ENCODE measurements at places on chromosomes 4 and X.

GRCh38 chrX:14865201-14865600 lies 7.7 kb downstream of the FANCB start:
- DNase-seq: no peak

DNA sequence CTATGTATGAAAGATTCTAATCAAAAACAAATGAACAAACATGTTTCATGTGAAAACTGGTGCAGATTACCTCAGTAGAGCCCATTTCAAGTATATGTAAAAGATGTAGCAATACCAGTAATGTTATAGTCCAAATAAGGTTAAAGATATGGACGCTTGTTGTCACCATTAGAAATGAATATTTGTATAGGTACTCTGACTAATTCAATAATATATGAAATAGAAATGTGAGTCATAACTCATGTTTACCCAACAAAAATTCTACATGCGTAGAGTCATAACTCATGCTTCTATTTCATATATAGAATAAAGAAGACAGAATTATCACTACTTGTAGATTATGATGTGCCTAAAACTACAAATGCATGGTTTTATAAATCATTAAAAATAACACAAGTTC lies 739.1 kb upstream of the DIAPH2 start:
- DNase-seq: no peak

- no peak for DNase-seq
Measured at GRCh38 chr4:174213731-174214100, 69.8 kb downstream of the FBXO8 start.

- DNase-seq: no peak
Measured at GRCh38 chr4:22462688-22463087, 53.2 kb downstream of the ADGRA3 start.

DNA sequence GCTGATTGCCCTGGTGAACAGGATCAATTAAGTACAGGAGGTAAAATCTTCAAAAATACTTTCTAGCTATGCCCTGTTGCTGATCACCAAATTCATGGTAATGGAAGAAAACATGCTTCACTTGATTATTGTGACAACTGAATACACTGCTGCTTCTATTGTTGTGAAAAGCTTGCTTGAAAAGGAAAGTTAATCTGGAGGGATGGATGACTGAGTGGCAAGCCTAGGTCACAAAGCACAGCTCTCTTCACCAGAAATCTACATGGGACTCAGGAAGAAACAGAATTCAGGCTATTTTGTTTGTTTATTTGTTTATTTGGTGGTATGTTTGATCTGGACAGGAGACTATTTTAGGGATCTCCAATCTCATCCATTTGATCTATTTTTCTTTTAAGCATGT lies 182.0 kb downstream of the MGST2 start:
- no peak for DNase-seq

- DNase-seq: peak; percentile 8
Measured at GRCh38 chr4:123444290-123444731, 47.7 kb downstream of the SPRY1 start.

- DNase-seq: no peak
Measured at GRCh38 chr4:128298146-128298758, 10.6 kb upstream of the PGRMC2 start.

GRCh38 chr4:173236301-173236700 lies 67.7 kb downstream of the GALNT7 start:
- no peak for DNase-seq

GRCh38 chr4:112901962-112902411 lies 147.5 kb upstream of the ANK2 start:
- no peak for DNase-seq

GRCh38 chr4:11881364-11881763 lies 452.7 kb upstream of the HS3ST1 start:
- DNase-seq: no peak

DNA sequence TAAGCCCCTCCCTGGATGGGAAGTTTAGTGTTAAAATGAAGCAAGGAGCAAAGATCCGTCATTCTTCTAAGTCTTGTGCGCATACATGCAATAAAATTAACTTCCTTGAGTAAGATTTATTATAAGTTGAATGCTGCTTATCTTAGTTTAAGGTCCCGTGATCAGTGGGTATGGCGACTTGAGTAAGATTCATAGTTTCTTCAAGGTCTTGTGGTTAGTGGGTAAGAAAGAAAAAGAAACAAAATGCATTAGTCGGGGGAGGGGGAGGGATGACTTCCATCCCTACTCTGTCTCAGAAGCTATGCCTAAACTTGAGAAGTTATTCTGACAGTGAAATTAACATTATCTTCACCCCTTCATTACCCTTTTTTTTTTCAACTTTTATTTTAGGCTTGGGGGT lies 127.3 kb upstream of the MAGEB16 start:
- DNase-seq: no peak

GRCh38 chrX:140765043-140765784 lies 55.7 kb downstream of the LINC00632 start:
- DNase-seq: no peak

DNA sequence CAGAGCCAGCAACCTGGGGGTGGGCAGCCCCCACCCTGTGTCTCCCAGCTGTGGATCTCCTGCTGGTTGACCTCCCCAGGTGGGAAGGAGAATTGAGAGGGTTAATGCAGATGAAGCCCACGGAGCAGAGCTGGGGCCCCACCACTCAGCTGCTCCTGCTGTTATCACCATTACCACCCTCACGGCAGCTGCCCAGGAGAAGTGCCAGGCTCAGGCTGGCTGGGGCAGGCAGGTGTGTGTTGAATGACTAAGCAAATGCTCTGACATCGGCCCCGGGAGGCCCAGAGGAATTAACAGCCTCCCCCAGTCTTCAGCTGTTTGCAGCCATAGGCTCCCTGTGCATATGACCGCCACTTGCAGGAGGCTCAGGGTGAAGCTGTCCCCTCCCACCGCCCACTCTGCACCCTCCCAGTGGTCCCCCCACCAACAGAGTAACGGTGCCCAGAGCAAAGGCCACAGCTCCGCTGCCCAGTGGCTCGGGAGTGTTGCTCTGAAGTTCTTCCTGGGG lies 133.8 kb downstream of the CPZ start:
- no peak for DNase-seq

- DNase-seq: no peak
Measured at GRCh38 chrX:10416424-10416823, 204.0 kb downstream of the MID1 start.

DNA sequence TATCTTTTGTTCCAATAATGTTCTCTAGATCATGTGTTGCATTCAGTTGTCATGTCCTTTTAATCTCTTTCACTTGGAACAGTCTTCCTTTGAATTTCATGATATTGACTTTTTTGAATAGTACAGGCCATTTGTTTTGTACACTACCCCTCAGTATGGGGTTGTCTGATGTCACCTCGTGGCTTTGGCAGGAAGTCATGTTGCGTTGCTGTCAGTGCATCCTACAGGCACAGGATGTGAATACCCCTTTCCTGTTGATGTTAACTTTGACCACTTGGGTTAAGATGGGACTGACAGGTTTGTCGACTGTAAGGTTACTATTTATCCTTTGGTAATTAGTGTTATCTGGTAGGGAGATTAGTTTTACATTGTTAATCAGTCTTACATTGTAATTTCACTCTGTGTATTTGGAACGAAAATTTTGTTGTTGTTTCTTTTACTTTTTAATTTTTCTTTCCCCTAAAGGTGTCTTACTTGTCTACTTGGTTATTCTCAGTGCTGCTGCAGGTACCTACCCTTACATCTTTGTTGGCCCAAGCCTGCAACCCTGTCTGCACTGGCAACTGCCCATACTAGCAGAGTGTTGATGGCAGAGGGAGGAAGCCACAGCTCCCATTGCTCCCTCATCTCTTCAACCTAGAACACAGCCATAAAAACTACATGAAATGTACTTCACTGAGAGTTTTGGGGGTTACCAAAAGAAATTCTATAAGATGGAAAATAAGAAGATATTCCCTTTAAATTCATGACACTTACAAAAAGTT lies 14.7 kb upstream of the ATP8A1 start:
- DNase-seq: peak; percentile 58

DNA sequence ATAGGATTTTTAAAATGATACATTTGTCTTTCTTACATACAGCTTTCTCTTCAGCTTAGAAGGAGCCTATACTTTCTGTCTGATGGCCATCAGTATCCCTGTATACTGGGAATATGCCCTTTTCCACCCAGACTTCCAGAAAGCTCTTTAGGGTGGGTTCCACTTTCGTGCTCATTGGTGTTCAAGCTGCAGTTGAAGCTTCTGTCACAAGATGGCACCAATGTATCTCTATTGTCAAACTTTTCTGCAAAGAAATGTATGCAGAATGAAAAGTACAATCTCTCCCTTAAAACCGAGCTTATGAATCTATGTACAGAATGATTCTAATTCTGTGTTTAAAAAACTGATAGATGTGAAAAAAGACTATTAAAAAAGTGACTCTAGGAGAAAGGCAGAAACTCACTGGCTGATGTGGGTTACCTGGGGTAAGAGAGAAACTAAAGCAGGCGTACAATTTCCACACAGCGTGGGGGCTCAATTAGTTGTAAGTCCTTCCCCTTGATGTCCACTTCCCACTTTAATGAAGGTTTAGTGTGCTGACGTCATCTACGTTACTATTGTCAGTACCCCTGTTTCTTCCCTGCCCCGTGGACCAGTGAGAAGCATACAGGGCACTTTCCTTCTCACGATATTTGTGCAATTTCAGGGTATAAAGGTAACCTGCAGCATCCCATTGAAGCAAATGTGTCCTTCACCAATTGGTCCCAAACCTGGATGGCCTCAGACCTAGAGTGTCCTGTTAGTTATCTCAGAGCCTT lies 57.3 kb upstream of the TCEAL2 start:
- no peak for DNase-seq

- peak; percentile 10 for DNase-seq
Measured at GRCh38 chr4:71198958-71199357, 139.9 kb upstream of the SLC4A4 start.

GRCh38 chrX:10047631-10048030 lies 80.5 kb downstream of the CLDN34 start:
- DNase-seq: no peak

GRCh38 chr4:41475402-41475801 lies 62.6 kb upstream of the LIMCH1 start:
- DNase-seq: no peak

- DNase-seq: no peak
Measured at GRCh38 chrX:54044877-54045338, 635 bp upstream of the PHF8 start.

DNA sequence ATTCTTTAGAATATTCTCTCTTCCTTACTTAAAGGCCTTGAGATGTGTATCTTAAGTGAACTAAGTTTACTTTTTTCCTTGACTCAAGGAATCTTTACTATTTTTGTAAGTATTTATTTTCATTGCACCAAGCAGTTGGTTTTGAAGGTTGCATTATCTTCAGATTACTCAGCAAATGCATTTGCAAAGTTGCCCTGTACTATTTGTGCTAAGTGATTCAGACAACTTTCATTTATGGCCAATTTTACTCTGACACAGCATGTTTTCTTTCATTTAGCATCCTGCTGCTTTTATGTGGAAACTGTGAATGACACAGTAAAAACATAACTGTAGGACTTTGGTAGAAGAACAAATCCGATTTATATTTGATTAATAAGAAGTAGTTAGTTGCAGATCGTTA lies 191.0 kb downstream of the CCSER1 start:
- DNase-seq: no peak

DNA sequence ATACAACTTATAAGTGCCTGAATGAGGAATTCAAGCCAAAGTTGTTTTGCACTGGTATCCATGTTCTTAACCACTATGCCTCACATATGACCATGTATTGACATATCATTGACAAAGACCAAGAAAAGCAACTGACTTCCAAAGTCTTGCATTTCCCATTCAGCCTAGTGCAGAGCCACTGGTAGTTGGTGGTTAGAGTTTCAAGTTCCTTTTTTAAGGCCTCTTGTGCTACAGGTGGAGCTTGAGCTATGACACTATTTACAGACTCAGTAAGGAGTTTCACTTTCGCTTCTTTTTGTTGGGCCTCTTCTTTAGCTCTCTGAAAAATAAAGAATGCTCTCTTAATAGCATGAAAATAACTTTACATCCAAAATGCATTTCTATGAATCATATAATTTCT lies 763.0 kb downstream of the DMD start:
- DNase-seq: no peak

- DNase-seq: no peak
Measured at GRCh38 chrX:47814851-47815250, 21.9 kb upstream of the ZNF81 start.

DNA sequence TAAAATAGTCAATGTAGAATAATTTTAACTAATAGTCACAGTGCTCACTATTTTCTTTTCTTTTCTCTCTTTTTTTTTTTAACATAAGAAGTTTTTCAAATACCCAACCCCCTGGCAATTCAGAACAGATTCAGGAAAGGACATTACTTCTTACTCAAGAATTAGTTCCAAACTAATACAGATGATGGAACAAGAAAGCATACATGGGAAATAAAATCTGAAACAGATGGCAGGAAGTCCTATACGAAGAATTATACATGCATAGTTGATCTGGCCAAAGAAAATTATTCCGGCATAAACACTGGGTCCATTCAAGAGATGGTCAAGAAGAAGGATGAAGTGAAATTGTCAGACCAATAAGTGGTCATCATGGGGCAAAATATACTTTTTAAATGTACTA lies 614.4 kb upstream of the INTU start:
- DNase-seq: no peak

DNA sequence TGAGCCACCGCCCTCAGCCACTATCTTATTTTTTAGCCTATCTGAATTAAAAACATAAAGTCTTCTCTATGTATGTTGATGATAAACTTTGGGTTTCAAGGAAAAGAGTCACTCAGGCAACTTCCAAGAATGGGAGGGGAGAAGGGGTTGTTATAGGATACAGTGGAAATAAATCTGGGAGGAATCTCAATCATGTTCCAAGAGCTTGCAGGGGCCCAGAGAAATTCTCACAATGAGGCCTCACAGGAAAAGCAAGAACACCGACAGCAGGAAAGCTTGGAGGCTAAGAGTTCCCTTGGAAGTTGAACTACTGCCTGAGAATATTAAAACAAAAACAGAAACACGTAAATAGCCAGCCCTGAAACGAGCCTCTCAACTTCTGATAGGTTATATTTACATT lies 384.6 kb upstream of the IGFBP7 start:
- no peak for DNase-seq

- no peak for DNase-seq
Measured at GRCh38 chrX:154918060-154918483, 31.9 kb downstream of the F8A1 start.

- DNase-seq: no peak
Measured at GRCh38 chrX:153889123-153889522, 3.1 kb upstream of the L1CAM start.

DNA sequence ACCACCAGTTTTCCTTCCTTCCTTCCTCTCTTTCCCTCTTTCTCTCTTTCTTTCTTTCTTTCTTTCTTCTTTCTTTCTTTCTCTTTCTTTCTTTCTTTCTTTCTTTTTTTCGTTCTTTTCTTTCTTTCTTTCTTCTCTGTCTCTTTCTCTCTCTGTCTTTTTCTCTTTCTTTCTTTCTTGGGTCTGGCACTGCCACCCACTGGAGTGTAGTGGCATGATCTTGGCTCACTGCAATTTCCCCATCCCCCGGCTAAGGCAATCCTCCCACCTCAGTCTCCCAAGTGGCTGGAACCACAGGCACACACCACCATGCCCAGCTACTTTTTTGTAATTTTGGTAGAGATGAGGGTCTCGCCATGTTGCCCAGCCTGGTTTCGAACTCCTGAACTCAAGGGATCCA lies 51.6 kb upstream of the NHS start:
- no peak for DNase-seq

All from activated gamma-delta T cell treated with Interleukin-2 at 50 U/mL for 16 hours (primary cell).